NCI-H1092 treated with DMSO at 0.1 percent for 48 hours (cell line): ENCODE measurements at places on chromosomes 6 and 20.
A peak's percentile ranks its signal among the peaks of the same experiment; 100 is the strongest.

DNA sequence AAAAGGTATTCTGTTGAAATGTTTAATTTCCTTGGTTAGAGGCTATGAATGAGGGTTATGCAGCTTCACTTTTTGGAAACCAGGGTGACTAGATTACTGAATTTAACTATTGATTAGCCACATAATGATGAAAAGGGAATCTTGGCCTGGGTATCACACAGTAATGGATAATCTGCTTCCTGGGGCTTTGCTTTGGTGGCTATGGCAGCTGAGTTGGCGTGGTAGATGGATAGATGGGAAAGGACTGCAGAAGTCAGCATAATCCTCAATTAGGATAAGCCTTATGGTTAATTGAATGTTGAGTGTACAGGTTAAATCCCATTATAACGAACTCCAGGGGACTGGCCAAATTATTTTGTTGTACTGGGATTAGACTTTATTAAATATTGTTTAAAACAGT, 5.2 kb downstream of the NCOA3 start:
- DNase-seq, result no peak

- no peak for DNase-seq
Observed at GRCh38 chr6:18329776-18330175, 57.4 kb upstream of the RNF144B start.

DNA sequence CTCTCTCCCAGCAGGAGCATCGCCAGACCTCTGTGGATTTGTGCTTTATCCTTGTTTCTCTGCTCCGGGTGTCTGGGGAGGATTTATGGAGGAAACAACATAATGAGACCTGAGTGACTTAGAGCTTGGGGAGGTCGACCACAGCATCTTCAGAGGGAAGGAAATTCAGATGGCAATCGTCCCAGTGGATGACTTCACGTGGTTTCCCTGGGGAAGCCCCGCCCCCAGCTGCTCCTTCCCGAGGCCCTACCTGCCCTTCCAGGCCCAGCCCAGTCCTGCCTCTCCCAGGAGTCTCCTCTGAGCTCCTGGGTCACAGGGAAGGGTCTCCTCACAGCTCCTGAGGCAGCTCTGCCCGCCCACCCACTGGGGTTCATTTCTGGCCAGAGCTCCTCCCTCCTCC, 430.3 kb upstream of the SULF2 start:
- DNase-seq, result no peak

- no peak for DNase-seq
Observed at GRCh38 chr6:75287424-75287823, 2.8 kb upstream of the TMEM30A start.

- DNase-seq, result no peak
Observed at GRCh38 chr6:7730784-7731227, 4.9 kb downstream of the BMP6 start.

DNA sequence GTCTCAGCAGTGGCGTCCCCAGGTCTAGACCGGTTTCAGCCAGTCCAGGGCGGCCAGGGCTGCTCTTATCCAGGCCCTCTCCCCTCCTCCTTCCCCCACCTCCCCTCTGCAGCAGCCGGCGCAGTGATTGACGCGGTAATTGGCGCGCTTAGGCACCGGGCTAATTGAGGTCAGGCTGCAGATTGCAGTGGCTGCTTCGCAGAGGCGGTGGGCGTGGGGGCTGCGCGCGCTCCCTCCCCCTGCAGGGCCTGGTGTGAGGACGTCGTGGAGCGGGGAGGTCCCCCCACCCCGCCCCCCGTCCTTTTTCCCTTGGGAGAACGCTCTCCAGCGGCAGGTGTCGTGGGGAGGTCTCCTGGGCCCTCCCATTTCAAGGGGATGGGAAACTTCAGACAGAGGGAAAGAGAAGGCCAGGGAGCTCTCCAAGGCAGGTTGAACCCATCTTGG, 70.4 kb upstream of the BLCAP start:
- DNase-seq, result peak; percentile 78

GRCh38 chr6:195861-196360, 96.4 kb upstream of the DUSP22 start:
- DNase-seq, result no peak

DNA sequence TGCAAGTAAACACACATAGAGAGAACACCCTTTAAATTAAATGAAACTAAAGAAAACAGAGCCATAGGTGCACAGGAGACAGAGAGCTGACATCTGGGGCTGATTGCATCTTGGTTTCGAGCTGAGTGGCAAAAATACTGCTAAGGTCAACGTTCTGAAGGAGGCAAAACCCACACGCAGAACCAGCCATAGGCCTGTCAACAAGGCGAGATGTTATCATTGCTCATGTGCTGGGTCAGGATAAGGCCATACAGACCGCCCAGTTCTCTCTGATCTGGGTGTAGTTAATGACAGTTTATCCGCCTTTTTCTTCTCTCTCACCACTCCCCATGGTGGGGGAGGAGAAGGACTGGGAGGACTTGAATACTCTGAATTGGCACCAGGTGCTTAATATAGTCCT, 4.5 kb upstream of the FAM110A start:
- DNase-seq, result no peak

DNA sequence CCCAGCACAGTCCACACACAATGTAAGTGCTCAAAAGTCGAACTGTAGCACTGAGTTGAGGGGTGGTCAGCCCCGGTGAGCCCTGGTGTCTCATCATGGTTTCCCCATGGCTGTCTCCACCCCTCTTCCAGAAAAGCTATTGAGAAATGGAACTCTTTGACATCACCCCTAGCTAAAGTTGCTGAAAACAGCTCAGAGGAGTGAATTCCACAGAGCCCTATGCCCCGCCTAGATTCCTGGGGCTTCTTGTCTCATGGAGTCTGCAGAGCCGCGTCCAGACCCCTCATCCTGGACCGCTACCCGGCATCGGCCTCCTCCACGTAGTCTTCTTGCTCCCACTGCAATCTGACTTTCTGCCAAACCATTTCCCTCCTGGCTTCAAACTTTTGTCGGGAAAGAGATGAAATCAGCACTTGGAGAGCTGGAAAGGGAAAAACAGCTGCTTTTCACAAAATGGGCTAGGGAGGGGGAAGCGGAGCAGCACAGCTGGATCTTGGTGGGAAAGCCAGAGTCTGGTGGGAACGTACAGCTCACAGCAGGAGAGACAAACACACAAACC, 132.2 kb downstream of the SNX5 start:
- no peak for DNase-seq

GRCh38 chr20:25236450-25237304, 11.2 kb upstream of the PYGB start:
- no peak for DNase-seq

- DNase-seq, result no peak
Observed at GRCh38 chr6:42569102-42570028, 5.5 kb downstream of the UBR2 start.

- DNase-seq, result no peak
Observed at GRCh38 chr20:55782912-55783253, 222.4 kb downstream of the CBLN4 start.

DNA sequence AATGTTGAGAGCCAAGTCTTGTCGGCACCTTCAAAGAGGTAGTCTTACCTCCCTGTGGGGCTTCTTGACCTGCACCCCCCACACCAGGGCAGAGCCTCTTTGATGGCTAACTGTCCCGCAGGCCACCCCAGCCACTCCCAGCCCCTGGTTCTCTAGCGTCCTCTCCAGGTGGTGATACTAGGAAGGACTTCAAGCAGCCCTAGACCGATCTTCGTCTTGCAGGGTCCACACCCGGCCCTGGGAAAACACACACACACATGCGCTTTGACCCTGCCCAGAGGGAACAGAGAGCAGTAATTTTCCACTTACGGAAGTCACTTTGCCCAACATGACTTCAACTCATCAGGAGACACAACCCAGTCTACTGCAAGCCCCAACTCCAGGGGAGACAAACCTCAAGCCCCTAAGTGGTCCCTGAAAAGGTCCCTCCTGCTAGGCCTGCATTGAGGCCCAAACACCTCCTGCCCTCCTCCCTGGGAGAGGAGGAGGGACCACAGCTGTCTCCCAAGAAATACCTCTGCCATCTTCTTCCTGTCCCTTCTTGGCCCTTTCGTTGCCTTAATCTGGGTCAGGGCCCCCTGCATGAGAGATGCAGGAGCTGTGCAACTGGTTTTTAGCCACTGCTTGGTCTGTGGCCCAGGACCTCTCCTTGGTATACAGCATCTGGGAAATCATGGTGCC, 2.9 kb upstream of the BPIFB1 start:
- no peak for DNase-seq

- no peak for DNase-seq
Observed at GRCh38 chr20:12179692-12180091, 262.0 kb downstream of the BTBD3 start.

DNA sequence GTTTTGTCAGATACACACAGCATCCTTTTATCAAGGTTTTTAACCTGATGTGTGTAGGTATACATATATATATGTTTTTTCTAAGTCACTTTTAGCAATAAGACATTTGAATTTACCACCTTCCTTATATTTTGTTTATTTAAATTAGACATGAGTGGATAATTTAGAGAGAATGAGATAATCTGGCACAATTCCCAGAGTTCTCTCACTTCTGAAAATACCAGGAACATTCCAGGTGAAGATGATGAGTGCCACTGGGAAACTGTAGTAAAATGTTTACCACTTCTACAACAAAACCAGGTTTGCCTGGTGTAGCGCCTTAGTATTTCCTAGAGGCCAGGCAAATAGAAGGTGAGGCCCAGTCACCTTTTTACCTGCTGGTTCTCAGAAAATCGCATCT, 189.5 kb downstream of the TMEM242 start:
- DNase-seq, result no peak

DNA sequence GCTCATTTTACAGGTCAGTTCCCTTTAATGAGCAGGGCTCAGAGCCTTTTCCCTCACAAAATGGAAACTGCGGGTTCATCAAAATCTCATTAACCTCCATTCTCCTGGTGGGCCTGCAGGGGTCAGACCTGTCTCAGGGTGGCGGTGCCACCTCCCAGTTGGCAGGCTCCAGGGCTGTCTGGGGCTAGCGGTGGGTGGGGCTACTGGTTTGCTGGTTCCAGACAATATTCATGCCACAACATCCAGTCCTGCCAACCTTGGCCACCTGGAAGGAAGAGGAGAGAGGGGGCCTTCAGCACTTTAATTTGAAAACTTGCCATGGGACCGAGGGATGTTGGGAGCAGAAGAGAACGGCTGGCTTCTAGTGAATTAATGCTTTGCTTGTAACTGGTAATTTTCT, 41.9 kb upstream of the CTNNBL1 start:
- peak; percentile 70 for DNase-seq

DNA sequence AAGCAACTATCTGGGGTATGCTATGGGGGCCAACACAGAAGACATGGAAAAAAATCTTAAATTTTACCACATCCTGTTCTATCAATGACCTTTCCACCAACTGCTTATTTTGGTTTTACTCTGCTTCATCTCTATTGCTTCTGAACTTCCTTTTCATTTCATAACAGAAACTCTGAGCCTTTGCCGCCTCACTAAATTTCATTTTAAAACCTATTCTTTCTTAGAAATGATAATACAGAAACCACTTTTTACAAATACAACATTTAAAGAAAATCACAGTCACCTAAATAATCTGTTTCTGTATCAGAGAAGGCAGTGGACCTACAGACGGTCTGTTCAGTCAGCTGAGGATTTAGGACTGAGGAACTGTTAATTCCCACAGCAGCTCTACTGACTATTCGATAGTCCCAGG, 117.5 kb downstream of the KCNQ5 start:
- no peak for DNase-seq

- DNase-seq, result no peak
Observed at GRCh38 chr6:105495515-105495914, 92.6 kb upstream of the PREP start.

GRCh38 chr6:53315086-53315724, 33.5 kb downstream of the ELOVL5 start:
- DNase-seq, result no peak

- no peak for DNase-seq
Observed at GRCh38 chr6:11432091-11432490, 105.5 kb upstream of the TMEM170B start.

GRCh38 chr6:161439093-161439492, 165.2 kb upstream of the AGPAT4 start:
- peak; percentile 81 for DNase-seq

DNA sequence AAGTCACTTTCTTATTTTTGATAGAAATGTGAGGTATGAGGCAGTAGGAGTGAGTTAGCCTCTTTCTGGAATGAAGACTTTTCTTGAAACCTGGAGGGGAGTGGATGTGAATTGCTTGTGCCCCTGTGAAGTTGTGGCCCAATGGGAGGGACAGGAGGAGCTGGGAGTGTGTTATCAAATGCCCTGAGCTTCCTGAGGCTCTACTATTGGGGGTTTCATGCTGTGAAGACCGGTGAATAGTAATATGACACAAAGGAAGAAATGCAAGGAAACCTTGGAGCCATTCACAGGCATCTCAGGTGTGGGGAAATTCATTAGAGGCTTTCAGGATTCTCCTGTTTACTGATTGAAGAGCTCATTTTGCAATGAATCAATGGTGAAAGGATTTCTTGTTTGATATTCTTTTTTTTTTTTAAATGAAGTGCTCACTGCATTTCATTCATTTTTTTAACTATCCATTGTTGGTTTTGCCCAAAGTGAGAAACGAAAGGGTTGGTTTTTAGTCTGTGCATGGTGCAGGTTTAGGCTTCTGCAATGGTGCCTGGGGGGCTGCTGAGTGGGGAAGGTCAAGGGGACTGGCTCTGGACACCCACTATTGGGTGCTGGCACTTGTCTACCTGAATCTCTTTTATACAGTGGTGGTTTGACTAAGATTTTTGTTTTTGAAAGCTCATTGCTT, 8.2 kb downstream of the RNF144B start:
- no peak for DNase-seq

DNA sequence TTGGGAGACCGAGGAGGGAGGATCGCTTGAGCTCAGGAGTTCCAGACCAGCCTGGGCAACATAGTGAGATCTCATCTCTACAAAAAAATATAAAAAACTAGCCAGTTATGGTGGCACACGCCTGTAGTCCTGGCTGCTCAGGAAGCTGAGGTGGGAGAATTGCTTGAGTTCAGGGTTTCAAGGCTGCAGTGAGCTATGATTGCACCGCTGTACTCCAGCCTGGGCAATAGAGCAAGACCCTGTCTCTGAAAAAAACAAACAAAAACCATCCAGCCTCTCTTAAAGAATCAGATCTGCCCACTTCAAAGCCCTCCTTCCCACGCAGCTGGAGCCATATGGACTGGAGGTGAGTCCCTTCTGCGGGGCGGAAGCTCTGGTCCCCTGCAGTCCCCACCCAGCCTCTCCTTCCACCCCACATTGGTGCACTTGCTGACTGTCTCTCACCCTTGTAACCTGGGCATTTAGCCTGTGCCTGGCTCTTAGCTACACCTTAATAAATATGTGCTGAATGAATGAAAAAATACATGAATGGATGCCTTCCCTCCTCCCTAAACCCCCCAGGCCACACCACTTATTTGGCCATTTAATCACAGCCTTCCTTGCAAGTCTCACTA, 7.2 kb upstream of the PARD6B start:
- no peak for DNase-seq

- no peak for DNase-seq
Observed at GRCh38 chr6:14025160-14025559, 92.4 kb upstream of the CD83 start.

GRCh38 chr6:151916075-151916474, 108.6 kb downstream of the ESR1 start:
- DNase-seq, result no peak
